RCC 7860 (cell line): ENCODE measurements at places on chromosomes 4 and X.

- peak; percentile 41 for DNase-seq
Measured at GRCh38 chr4:139083607-139083955, 68.0 kb downstream of the NOCT start.

- DNase-seq, result no peak
Measured at GRCh38 chrX:44011506-44011905, 38.3 kb upstream of the NDP start.

- no peak for DNase-seq
Measured at GRCh38 chrX:42128587-42128986, 205.2 kb upstream of the CASK start.

- DNase-seq, result no peak
Measured at GRCh38 chrX:9062641-9063040, 28.7 kb upstream of the FAM9B start.
